RWPE1 (cell line): ENCODE measurements at places on chromosomes 6 and 20.

GRCh38 chr20:41308290-41308711, 9.2 kb downstream of the ZHX3 start:
- peak; percentile 52 for DNase-seq

DNA sequence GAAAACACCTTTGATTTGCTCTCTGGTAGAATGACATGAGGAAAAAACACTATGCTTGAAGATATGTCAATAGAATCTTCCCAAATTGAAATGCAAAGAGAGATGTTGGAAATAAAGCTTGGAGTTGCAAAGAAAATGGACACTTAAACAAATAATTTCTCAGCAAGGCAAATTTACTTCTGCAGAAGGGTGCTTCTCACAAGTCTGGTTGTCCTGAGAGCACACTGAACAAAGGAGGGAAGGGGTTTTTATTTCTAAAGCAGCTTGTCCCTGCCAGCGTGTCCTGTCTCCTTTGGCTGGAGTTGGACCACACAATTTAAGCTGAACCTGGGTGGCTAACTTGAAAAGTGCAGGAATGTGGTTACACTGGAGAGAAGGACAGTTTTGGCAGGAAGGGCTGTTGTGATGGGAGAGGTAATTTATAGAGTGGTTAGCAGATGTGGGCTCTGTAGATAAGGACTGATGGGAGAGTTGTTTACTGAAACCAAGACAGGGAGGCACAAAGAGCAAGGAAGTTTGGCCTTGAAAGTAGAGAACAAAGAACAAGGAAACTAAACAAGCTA, 454.6 kb upstream of the EYS start:
- no peak for DNase-seq

- DNase-seq = peak; percentile 79
Measured at GRCh38 chr6:137155830-137156229, 17.6 kb downstream of the IL22RA2 start.

- DNase-seq = no peak
Measured at GRCh38 chr6:157906537-157907061, 75.1 kb upstream of the SYNJ2 start.

GRCh38 chr6:139373154-139373927, 1.1 kb downstream of the CITED2 start:
- peak; percentile 30 for DNase-seq

- peak; percentile 26 for DNase-seq
Measured at GRCh38 chr6:85865420-85866369, 223.0 kb upstream of the SYNCRIP start.
